ENCODE measurements at places on chromosomes 6 and 20.
A peak's percentile ranks its signal among the peaks of the same experiment; 100 is the strongest.

GRCh38 chr6:142485256-142485655 lies 183.4 kb downstream of the ADGRG6 start:
- no peak for DNase-seq

DNA sequence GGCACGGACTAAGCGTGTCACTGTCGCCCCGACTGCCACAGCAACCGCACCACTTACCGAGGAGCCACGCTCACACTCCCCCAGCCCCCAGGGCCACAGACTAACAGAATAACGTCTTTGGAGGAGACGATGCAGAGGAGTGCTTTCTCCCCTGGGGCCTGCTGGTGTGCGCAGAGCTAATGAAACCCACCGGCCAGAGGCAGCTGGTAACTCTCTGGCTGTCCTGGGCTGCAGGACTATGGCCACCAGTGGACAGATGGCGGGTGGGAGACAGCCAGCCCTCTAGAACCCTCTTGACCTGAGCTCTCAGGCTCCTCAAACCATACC lies 228.0 kb downstream of the DLL1 start:
- no peak for DNase-seq

DNA sequence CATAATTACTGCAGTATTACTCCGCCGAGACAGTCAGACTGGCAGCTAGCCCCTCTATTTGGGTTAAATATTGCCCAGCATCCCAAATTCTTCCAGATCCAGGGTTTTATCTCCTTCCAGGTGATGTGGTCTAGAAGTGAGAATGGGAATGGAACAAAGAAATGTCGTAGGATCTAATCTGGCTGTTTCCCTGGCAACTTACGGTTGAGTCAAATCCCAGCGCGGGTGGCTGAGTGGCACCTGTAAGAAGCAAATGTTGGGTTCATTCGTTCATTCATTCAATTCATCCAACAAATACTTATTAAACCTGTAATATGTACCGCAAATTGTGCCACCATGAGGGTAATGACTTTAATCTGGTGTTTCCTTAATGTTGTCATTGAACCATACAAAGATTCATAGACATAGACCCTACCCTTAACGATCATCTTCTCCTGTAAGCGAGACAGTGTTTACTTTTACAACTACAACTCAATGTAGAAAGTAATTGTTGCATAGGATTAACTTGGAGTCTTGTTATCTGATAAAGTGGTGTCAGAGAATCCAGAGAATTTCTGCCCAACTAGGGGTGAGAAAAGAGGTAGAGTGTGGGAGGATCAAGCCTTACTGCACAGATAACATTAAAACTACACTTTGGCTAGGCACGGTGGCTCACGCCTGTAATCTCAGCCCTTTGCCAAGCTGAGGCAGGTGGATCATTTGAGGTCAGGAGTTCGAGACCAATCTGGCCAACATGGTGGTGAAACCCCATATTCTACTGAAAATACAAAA lies 91.3 kb upstream of the ADGRF1 start:
- DNase-seq, result no peak

DNA sequence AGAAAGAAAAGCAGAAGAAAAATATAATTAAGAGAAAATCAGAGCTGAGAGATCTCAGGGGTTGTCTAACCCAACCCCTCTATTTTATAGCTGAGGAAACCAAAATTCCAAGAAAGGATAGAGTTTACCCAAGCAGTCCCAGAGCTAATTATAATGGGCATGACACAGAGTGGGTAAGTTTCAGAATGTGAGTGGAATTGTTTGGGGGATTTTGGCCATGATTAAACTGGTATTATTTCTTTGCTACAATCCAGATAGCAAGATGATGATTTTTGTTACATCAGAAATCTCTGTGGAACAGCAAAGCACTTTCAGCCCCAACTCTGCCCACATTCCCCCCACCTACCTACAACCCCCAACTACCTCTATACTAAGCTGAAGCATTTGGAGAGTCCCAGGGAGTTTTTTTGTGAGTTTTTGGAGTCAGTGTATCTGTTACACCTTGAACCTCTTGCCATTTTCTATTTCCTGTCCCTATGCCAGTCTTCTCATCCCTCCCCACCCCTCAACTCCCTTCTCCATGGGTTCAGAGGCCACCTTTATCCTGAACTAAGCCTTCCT lies 24.7 kb downstream of the POFUT1 start:
- DNase-seq, result no peak

- DNase-seq, result no peak
Measured at GRCh38 chr20:48750376-48750775, 77.4 kb downstream of the PREX1 start.

DNA sequence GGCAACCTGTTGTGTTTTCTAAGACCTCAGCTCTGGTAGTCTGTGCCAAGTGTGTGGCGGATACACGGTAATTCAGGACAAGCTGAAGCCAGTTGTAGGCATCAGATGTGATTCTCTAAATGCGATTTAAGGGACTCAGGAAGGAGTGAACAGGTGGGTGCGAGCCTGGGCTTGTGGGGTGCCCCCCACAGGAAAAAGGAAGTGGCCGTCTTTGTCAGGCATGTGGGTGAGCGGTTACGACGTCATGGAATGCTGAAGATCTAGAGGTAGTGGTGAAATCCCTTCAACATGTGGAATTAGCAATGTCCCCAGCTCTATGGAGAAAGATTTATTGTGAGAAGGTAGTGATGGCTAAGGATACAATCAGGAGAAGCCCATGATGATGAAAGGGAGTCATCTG lies 95.1 kb upstream of the EXOC2 start:
- no peak for DNase-seq

DNA sequence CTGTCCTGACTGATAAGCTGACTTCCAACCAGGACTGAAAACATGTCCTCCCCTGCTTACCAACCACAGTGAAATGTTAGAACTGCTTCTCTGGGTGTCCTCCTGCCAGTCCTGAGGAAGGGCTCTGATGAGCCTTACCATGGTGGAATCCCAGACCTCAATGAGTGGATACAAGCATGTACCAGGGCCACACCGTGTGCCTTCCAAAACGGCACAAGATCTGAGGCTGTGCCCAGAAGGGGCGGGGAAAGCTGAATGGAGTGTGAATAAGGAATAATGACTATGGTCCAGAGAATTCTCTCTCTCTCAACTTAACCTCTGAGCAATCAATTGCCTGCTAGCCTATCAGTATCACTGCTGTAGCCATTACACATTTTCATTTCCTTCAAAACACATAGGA lies 51.7 kb downstream of the PDE10A start:
- DNase-seq, result no peak

- no peak for DNase-seq
Measured at GRCh38 chr6:169428532-169428931, 174.9 kb upstream of the THBS2 start.

DNA sequence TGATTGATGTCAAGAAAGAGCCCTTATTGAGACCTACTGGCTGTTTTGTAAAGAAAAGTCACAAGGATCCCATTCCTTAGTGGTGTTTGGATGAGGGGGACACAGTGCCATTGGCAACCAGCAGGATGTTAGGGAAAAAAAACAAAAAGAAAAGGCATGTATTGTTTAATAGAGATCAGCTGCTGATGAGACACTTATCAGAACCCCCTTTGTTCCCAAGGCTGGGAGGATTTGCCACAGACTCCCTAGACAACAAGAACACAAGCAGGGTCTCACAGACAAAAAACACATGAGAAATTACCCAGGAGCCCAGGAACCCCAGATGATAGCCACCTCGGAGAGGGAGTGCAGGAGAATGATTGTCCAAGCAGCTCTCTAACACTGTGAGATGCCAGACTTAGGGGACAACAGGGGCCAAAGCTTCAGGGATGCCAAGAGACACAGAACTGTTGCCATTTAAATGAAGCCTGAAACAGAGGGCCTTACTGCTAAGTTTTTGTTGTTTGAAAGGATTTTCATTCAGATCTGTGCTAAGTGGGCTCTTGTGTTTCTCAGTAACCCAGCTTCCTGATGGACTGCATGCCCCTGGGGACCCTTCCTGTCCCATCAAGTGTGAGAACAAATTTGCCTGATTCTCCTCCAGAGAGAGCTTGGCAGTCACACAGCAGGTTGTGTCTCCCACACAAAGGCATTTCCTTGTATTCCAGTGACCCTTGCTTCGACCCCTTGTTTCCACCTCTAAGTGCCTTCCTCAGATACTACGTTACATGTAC lies 48.7 kb upstream of the HEY2 start:
- peak; percentile 79 for DNase-seq

DNA sequence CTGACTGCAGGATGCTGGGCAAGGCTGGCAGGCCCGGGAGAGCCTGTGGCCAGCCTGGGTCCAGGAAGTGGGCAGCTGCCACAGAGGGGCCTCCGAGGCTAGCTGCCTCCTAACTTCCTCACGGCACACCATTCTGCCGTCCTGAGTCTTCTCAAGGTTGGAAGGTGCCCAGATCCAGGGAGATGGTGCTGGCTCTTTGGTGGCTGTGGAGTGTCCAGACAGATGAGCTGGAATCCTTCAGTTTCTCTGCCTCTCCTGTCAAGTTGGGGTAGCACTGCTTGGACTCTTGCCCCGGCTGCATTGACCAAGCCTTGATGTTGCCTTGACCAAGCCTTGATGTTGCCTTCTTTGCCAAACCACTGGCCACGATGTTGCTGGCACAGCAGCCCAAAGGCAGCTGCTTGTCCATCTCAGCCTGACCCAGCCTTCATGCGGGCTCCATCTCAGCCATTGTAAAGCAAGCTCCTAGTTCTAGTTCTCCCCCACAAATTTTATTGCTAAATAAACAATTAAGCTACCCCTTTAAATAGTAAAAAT lies 75.1 kb upstream of the AFDN start:
- DNase-seq, result no peak

DNA sequence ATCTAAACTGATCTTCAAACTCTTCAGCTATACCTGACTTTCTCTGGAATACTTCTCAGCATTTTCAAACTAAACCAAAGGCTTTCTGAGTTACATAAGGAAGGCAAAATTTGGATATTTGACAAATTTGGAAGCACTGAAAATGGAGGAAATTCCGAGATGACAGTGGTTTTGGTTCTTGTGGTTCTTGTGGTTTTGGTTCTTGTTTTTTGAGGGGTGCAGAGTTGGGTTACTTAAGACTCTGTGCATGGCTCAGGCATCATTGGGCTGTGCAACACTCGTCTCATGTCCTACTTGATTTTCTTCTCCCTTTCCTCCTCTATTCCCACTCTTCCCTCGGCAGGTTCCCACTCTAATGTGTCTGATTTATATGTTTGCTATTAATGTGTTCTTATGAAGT lies 78.0 kb downstream of the SLC22A3 start:
- no peak for DNase-seq

DNA sequence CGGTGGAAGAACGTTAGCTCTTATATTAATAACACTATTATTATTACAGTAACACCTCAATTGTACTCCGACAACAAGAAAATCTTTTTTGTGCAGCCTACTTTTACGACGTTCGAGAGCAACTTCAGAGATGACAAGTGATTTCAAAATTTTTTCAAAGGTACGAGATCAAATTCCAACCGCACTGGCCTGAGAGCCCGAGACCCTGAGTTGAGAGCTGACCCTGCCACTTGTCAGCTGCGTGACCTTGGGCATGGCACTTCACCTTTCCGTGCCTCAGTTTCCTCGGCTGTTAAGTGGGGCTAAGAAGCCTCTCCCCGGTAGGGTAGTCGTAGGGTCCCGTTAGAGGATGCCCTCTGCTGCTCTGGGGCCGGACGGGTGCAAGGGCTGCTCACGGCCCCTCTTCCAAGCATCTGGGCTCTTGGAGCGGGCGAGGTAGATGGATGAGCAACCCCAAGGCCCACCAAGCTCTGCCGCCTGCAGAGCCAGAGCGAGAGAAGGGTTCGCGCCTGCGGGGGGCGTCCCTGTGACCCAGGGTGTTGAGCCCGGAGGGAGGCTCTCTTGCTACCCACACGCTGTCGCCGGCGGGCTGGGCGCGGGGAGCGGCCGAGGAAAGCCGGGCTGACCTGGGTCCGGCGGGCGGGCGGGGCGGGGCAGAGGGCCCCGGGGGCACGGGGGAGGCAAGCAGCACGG lies 510 bp downstream of the NDRG3 start:
- DNase-seq, result no peak

DNA sequence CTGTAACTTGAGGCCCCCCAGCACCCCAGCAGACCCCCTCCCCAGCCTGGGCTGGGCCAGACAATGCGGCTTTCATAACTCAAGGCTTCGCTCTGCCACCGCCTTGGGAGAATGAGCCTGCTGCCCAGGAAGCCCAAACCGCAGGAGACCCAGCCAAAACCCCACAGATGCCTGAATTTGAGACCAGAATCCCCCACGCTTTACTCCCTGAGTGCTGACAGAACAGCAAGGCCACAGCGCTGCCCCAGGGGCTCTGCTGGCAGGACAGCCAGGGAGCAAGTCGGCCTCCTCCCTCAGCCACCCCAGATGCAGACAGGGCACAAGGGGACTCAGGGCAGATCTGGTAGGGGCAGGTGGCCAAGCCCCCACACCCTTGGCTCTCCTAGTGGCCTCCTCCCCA lies 2.2 kb downstream of the MDFI start:
- no peak for DNase-seq

GRCh38 chr20:62406635-62407176 lies 379 bp downstream of the CABLES2 start:
- DNase-seq, result no peak

DNA sequence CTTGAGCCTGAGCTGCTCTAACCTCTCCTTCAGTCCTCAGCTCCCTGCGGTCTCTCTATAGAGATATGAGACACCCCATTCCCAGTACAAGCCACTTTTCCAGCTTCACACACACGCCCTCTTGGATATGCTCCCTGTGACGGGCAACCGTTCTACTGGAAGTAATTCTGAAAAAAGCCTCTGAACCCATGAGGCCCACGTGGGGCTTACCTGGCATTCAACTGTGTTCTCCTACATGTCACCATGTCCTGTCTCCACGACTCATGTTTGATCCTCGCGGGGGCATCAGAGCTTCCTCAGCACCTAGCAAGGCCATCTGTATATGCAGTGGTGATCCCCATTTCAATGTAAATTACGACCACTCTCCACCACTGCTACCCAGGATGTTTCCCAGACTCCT lies 69.2 kb upstream of the DUSP22 start:
- DNase-seq, result no peak

DNA sequence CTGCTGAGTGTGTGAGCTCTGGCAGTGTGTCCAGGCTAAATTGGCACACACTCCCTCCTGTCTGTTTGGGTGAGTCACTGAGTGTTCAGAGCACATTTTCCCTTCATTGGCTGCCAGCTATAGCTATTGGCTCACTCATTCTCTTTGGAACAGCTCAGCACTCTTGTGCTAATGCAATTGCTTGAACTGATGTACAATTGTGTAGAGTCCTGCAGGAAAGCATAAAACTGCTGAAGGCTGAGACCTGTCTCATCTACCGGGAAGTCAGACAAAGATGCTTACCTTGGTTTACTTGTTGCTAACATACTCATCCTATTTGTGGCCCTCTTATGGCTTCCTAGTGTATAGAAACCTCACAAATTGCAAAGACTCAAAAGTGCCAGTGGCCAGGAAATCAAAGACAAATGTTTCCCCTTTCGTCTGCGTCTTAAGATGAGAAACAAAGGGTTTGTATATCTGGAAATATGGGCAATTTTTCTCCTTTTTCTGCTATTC lies 351.0 kb downstream of the BCKDHB start:
- no peak for DNase-seq

- no peak for DNase-seq
Measured at GRCh38 chr6:158799051-158799792, 19.9 kb downstream of the EZR start.

- DNase-seq, result no peak
Measured at GRCh38 chr6:74690365-74690764, 515.5 kb downstream of the COL12A1 start.
